CD4-positive, alpha-beta T cell treated with Interleukin-6 at 100 ng/mL for 8 hours (primary cell): ENCODE measurements at places on chromosomes 1 and 21.

- DNase-seq = no peak
Measured at GRCh38 chr1:177884479-177885021, 85.3 kb downstream of the SEC16B start.

- DNase-seq = no peak
Measured at GRCh38 chr1:46205791-46206190, 2.7 kb downstream of the LURAP1 start.

- DNase-seq = no peak
Measured at GRCh38 chr1:46516200-46516950, 26.7 kb downstream of the DMBX1 start.

- no peak for DNase-seq
Measured at GRCh38 chr1:24411963-24412362, 1.6 kb downstream of the STPG1 start.

DNA sequence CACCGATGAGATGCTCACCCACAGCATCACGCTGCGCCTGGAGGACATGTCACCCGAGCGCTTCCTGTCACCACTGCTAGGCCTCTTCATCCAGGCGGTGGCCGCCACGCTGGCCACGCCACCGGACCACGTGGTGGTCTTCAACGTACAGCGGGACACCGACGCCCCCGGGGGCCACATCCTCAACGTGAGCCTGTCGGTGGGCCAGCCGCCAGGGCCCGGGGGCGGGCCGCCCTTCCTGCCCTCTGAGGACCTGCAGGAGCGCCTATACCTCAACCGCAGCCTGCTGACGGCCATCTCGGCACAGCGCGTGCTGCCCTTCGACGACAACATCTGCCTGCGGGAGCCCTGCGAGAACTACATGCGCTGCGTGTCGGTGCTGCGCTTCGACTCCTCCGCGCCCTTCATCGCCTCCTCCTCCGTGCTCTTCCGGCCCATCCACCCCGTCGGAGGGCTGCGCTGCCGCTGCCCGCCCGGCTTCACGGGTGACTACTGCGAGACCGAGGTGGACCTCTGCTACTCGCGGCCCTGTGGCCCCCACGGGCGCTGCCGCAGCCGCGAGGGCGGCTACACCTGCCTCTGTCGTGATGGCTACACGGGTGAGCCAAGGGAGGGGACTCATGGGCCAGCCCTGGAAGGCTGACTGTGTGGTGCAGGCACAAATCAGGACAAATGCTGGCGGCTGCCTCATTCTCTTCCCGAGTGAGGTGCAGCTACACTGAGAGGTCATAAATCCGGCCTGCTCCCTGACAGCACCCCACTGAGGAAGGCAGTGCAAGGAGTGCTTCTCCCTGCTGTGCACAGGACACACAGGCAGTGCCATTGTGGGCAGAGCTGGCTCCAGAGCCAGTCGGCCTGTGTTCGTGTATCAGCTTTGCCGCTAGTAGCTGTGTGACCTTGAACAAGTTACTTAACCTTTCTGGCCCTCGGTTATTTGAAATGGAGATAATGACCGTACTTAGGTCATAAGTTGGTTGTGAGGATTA lies 9.4 kb downstream of the CELSR2 start:
- no peak for DNase-seq

- DNase-seq = no peak
Measured at GRCh38 chr1:201282931-201283829, at the start of gene PKP1. TSS of gene PKP1 (plus strand) at chr1:201283506. CDS start at chr1:201283703, 197 bp downstream.

GRCh38 chr1:43537423-43538142 lies 6.9 kb downstream of the PTPRF start:
- no peak for DNase-seq

DNA sequence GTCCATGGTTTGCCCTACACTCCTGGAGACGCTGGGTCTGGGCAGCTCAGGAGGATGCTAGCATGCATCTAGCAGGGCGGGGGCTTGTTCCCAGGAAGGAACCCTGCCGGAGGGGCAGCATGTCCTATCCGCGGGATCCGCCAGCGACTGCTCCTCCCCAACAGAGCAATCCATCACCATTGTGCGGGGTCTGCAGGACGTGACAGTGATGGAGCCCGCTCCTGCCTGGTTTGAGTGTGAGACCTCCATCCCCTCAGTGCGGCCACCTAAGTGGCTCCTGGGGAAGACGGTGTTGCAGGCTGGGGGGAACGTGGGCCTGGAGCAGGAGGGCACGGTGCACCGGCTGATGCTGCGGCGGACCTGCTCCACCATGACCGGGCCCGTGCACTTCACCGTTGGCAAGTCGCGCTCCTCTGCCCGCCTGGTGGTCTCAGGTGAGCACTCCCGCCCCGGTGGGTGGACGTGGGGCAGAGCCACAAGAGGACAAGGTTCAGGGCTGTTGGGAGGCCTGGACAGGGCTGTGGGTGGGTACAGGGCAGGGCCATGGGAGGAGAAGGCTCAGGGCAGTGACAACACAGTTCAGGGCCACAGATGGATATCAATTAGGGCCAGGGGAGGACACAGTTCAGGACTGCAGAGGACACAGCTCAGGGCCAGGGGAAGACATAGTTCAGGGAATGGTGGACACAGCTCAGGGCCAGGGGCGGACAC lies 71.3 kb downstream of the OBSCN start:
- DNase-seq = no peak

- no peak for DNase-seq
Measured at GRCh38 chr1:156342166-156342955, 4.0 kb downstream of the TSACC start.

DNA sequence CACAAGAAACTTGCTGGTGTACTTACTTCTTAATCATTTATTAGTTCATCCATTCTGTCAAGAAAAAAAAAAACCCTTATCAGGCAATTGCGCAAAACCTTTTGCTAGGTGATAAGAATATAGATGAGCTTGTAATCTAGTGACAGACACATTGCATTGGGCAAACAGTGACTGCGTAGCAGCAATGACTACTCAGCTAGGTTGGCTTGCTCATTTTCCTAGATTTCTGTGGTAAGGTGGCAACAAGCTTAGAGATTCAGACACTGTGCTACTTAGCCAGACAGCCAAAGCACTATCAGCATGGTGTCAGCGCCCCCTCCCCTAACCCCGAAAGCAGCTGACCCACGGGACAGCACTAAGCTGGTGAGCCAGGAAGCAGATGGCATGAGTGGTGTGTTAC lies 203.1 kb downstream of the BARHL2 start:
- no peak for DNase-seq

GRCh38 chr1:192747943-192748342 lies 60.9 kb upstream of the RGS2 start:
- DNase-seq = no peak

DNA sequence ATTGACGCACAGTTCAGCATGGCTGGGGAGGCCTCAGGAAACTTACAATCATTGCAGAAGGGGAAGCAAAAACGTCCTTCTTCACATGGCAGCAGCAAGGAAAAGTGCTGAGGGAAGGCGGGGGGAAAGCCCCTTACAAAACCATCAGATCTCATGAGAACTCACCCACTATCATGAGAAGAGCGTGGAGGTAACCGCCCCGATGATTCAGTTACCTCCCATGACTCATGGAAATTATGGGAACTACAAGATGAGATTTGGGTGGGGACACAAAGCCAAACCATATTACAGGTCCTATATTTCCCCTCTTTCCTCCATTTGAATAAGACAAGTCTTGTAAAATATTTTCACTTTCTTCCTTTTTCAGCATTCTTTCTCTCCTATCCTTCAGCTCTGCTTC lies 7.7 kb upstream of the TTLL7 start:
- no peak for DNase-seq

- DNase-seq = no peak
Measured at GRCh38 chr1:78088015-78088414, 42.2 kb downstream of the GIPC2 start.

GRCh38 chr1:89331890-89332289 lies 32.0 kb upstream of the GBP6 start:
- no peak for DNase-seq

GRCh38 chr1:45516465-45516864 lies 5.2 kb downstream of the PRDX1 start:
- DNase-seq = no peak

DNA sequence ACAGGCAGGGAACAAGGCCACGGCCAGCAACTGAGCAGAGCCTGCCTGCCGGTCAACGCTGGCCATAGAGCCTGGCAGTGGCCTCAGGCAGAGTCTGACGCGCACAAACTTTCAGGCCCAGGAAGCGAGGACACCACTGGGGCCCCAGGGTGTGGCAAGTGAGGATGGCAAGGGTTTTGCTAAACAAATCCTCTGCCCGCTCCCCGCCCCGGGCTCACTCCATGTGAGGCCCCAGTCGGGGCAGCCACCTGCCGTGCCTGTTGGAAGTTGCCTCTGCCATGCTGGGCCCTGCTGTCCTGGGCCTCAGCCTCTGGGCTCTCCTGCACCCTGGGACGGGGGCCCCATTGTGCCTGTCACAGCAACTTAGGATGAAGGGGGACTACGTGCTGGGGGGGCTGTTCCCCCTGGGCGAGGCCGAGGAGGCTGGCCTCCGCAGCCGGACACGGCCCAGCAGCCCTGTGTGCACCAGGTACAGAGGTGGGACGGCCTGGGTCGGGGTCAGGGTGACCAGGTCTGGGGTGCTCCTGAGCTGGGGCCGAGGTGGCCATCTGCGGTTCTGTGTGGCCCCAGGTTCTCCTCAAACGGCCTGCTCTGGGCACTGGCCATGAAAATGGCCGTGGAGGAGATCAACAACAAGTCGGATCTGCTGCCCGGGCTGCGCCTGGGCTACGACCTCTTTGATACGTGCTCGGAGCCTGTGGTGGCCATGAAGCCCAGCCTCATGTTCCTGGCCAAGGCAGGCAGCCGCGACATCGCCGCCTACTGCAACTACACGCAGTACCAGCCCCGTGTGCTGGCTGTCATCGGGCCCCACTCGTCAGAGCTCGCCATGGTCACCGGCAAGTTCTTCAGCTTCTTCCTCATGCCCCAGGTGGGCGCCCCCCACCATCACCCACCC lies at the start of gene TAS1R3:
Gene TAS1R3 (plus strand): TSS at position 213 of the 898 bp plus-strand sequence. CDS start 66 bp downstream, at position 279.
- DNase-seq = no peak

GRCh38 chr1:68308034-68308433 lies 75.7 kb upstream of the WLS start:
- no peak for DNase-seq

- DNase-seq = peak; percentile 53
Measured at GRCh38 chr1:186303911-186304310, 71.1 kb downstream of the TPR start.

- no peak for DNase-seq
Measured at GRCh38 chr1:54928327-54928726, 41.3 kb upstream of the DHCR24 start.

DNA sequence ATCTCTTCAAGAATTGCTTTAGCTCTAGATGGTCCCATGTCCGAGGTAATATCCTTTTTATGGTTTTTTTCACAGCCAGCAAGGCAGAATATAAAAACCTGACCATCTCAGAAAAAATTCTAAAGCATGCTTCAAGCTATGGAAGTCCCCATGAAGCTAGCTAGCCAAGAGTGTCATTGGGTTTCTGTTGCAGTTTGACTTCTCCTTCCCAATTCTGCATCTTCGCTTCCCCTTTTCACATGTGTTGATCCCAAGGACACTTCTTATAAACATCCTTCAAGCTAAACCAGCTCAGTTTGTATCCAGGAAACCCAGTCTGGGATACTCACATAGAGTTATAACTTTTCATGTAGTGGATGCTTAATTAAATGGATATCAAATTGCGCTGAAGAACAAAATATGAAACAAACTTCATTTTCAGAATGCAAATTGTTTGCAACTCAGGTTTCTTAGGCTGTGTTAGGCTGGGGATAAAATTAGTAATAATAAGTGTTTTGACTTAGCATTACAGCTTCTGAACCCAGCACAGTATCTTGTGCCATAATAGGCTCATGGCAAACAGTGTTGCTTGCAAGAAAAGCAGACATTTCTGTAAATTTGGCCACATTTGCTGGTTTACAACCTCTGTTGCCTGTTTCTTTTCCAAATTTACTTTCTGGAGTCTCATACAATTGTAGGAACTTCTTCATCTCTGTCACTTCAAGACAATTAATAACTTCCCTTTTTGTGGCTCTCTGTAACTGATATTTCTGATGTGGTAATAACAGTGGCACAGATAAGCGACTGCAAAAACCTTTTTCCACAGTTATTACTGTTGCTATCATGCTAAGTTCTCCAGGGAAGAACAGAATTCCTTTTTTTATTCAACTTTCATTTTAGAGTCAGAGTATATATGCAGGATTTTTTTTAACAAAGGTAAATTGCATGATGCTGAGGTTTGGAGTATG lies 53.2 kb downstream of the NCAM2 start:
- no peak for DNase-seq

DNA sequence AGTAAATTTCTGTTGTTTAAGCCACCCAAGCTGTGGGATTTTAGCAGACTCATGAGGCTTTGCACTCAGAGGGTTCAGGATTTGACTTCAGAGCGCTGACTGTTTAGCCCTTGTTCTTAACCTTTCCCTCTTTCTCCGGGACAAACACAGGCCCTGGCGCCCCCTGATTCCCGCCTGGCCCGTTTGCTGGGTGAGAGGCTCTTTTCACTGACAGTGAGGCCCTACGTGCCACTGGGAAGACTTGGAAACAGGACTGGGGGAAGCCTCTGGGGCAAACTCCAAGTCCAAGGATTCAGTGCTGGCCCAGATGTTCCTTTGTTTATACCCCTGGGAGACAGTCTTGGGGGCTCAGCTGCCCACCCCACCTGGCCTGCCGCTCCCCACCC lies 11.7 kb upstream of the TRIM63 start:
- DNase-seq = no peak

- no peak for DNase-seq
Measured at GRCh38 chr1:95247607-95248006, 13.6 kb downstream of the RWDD3 start.

DNA sequence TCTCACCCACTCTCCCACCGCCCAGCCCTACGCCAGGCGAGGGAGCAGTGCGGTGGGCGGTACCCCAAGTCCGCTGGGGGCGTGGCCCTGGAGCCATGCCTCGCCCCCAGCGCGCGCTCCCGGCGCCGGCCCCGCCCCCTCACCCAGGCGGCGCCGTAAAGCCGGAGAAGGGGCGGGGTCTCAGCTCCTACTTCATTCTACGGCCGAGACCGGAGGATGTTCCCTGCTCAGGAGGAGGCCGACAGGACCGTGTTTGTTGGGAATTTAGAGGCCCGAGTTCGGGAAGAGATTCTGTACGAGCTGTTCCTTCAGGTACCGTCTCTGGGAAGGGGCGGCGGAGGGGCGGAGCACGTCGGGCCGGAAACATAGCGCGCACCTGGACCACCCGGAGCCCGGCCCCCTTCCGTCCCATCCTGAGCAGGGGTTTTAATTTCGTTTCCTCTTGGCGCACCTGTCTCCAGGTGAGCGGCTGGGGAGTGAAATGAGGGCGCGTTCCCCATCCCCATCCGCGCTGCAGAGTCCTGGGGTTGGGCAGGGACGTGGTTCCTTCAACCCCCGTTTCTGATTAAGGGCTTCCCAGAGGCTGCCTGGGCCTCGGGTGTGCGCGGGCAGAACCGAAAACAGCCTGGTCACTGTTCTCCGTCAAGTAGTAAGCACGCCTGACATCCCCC lies at the start of gene RBM11:
Gene RBM11 (plus strand): TSS at position 187 of the 671 bp plus-strand sequence. CDS start 30 bp downstream, at position 217.
- peak; percentile 63 for DNase-seq
